ENCODE measurements at places on chromosomes 7 and 10.

DNA sequence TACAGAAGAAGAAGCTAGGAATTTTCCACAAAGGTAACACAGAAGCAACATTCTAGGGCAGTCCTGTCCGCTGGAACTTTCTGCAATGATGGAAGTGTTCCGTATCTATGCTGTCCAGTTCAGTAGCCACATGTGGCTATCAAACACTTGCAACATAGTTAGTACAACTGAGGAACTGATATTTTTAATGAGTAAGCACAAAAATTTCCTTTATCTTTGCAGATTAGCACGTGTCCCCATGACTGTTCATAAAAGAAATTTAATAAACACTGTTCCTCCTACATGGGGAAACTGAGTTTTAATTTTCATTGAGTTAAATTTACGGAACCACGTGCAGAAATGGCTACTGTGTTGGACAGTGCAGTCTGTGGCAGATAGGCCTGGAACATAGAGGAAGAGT, 336.4 kb upstream of the KMT2E start:
- DNase-seq: no peak

DNA sequence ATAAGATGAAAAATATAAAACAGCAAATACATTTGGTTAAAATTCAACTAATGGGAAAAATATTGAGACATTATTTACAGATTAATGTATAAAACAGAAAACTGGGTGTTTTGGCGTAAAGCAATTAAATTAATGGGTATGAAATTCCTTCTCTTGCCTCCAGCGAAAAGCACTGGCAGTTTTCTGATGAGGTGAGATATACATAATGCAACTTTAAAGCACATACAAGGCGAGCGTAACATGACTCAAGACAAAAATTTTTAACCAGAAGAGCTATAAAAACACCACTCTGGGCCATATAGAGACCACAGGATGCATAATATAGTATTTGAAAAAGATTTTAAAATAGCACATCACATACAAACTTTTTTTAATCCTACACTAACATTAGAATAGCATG, 120.6 kb downstream of the ODAD2 start:
- DNase-seq: no peak

GRCh38 chr10:46231087-46231486, 55.7 kb upstream of the ANTXRL start:
- no peak for DNase-seq

DNA sequence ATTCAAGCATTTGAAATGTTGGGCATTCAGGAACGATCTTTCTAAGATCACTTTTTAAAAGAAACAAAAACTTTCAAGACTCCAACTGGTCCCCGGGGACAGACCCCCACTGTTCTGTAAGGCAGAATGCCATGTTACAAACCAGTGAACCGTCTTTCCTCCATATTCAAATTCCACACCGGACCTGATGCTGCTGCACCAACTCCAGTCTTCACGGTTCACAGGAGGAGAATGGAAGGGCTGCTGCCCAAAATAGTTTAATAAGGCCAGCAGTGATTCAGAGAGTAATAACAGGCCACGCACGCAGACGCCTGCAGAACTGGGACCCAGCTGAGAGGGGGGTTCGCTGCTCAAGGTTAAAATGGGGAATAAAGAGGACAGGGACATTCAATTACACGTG, 47.2 kb downstream of the OSBPL3 start:
- DNase-seq: no peak

DNA sequence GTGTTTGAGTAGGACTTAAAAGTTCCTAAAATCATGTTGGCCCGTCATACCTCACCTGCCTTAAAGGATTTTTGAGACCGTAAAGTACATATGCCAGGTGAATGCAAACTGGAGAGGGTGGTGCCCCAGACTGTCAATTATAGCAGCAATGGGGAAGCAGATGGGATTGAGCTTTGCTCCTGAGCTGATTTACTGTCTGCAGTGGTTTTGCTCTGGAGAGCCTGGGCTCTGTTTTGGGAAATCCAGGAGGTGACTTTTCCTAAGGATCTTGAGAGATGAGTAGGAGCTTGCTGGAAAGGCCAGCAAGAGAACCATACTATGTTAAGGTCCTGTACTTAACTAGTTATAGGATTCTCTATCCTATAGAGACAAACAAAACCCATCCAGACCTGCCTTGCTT, 43.0 kb downstream of the COL13A1 start:
- no peak for DNase-seq

DNA sequence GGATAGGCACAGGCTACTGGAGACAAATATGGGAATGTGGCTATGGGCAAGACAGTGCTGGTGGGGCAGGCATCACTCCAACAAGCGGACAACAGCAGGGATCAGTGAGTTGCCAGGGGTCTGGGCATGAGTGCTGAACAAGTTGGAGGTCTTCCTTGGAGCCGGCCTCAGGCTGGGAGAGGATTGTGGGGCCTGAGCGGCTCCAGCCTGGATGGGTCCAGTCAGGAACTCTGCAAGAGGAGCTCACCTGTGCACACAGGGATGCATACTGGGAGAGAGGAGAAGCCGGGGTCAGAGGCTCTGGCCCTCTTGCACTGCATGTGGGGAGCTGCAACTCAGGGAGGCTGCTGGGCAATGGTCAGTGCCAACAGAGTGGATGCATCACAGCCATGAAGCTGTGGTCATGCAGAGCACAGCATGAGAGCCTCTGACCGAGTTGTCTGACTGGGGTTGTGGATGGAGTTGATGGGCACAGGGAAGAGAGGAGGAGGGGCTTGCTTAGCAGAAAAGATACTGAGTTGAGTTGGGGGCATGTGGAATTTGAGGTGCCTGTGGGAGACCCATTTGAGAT, 204.0 kb upstream of the ZNF32 start:
- DNase-seq: no peak

GRCh38 chr7:7157177-7157886, 25.0 kb upstream of the C1GALT1 start:
- DNase-seq: no peak

GRCh38 chr10:17358461-17358860, 95.9 kb downstream of the ST8SIA6 start:
- no peak for DNase-seq

GRCh38 chr7:159231017-159231416, 86.3 kb upstream of the VIPR2 start:
- no peak for DNase-seq

DNA sequence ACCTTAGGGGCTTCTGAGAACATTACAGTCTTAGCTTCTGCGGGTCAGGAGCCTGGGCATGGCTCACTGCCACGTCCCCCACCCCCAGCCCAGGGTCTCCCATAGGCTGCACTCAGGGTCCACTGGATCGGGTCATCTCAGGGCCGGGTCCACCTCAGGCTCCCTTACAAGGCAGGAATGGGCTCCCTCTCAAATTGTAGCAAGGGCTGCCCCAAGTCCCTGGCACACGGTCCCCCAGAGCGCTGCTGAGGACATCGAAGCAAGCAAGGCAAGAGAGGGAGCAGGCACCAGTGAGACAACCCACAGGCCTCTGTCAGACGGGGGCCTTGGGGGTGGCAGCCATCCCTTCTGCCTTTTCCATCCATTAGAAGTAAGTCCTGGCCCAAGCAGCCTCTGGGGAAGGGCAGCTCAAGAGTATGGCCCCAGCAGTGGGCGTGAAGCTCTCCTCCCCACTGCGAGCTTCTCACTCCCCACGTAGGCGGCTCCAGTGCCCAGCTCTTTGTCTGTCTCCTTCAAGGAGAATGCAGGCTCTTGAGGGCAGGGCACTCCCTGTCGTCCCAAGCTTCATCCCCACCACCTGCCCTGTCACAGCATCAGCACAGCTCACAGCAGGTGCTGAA, 18.0 kb upstream of the RET start:
- no peak for DNase-seq

GRCh38 chr7:152076324-152076821, 50.9 kb downstream of the GALNT11 start:
- no peak for DNase-seq

- no peak for DNase-seq
Observed at GRCh38 chr10:119136084-119136483, 29.4 kb downstream of the SFXN4 start.

DNA sequence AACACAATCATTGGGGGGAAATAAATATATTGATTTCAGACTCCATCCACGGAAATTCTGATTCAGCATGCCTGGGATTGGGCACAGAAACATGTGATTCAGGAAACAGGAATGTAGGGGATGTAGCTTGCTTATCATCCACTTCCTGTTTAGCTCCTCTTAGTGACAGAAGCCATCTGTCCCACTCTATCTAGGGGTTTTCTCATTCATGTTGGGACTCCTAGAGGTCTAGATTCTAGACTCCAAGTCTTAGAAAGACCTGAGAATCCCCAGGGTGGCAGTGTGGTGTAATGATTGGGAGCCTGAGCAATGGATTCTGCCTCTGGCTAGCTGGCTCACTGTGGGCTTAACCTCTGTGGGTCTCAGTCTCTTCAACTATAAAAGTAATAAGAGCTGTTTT, 67.9 kb downstream of the CDK1 start:
- DNase-seq: no peak

- no peak for DNase-seq
Observed at GRCh38 chr7:41582116-41582515, 120.8 kb downstream of the INHBA start.

DNA sequence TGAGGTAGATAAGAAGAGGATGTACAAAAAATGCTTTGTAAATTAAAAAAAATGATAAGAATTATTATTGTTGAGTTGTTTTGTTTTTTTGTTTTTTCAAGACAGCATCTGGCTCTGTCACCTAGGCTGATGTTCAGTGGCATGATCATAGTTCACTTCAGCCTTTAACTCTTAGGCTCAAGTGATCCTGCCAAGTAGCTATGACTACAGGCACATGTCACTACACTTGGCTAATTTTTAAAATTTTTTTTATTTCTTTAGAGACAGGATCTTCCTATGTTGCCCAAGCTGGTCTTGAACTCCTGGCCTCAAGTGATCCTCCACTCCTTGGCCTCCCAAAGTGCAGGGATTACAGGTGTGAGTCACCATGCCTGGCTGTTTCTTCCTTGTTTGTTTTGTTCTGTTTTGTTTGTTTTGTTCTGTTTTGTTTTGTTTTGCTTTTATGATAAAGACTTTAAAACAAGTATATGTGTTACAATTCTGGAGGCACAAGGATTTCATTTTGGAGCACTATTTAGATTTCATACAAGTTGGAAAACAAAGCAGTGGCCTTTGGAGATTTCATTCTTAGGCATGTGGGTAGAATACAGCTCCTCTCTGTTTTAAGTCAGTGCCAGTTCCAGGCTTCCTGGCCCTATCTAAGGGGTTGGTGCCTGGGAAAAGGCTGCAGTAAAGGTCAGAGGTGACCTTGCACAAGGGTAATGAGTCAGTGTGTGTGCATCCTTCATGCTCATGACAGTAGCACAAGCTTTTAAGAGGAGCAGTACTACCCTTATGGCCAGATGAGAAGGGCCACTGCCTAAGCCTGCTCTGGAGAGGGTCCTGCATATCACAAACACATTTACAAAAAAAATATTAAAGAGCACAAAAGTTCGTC, 17.9 kb downstream of the FGFBP3 start:
- DNase-seq: no peak

DNA sequence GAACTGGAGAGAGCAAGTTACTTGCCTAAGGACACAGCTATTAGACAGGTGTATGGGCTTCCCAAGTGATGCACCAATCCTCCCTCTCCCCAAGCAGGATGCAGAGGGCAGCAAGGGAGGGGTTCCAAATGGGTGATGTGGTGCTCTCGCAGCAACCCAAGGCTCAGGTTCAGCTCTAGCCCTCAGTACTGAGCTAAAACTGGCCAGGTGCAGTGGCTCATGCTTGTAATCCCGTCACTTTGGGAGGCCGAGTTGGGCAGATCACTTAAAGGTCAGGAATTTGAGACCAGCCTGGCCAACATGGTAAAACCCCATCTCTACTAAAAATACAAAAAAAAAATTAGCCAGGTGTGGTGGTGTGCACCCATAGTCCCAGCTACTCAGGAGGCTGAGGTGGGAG, 40.7 kb downstream of the GPRIN2 start:
- DNase-seq: no peak

- no peak for DNase-seq
Observed at GRCh38 chr10:84196083-84196482, 1.7 kb downstream of the CDHR1 start.

DNA sequence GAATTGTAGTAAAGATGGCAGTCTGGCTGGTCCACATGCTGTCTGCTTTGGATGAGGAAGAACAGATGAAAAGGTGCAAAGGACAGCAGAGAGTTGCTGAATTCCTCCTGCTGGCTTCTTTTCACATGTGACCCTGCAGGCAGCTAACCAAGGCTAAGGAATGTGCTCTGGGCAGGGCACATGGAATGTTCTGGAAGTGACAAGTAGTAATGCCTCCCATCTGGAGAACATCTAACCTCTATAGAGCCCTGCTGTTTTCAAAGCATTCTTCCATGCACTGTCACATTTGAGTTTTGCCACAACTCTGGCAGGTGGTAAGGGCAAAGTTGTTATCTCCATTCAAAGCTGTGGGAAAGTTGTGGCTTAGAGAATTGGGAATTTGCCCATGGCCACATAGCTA, 208.8 kb downstream of the STK31 start:
- no peak for DNase-seq

- DNase-seq: no peak
Observed at GRCh38 chr10:102202386-102202785, 23.7 kb upstream of the ELOVL3 start.

GRCh38 chr10:76251841-76252671, 820.6 kb downstream of the LRMDA start:
- DNase-seq: no peak

DNA sequence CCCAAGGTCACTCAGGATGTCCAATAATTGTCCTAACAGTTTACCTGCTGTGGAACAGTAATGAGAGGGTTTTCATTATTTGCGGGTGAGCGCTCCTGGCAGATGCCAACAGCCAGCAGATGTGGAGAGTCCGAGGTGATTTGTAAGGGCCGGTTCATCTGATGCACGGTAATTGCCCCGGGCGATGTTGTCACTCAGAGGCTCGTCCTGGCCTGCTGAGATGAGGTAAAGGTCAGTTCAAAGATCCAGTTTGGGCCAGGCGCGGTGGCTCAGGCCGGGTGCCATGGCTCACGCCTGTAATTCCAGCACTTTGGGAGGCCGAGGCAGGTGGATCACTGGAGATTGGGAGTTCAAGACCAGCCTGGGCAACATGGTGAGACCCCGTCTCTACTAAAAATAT, 16.9 kb downstream of the LHPP start:
- DNase-seq: no peak

DNA sequence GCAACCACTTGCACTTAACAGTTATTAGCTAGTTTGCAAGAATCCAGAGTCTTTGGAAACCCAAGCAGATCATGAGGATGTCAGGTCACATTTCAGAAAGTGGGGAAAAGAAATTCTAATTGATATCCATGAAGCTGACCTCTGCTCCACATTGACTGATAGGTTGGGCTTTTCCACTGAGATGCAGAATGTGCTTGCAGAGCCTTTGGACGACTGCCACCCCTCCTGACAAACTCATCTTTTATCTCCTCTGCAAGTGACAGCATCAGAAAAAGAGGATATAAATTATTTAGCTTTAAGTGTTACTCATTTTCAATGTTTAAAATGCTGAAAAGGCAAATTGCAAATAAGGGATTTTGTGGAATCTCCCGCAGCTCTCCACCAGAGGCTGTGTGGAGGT, 75.3 kb downstream of the C10orf90 start:
- no peak for DNase-seq

DNA sequence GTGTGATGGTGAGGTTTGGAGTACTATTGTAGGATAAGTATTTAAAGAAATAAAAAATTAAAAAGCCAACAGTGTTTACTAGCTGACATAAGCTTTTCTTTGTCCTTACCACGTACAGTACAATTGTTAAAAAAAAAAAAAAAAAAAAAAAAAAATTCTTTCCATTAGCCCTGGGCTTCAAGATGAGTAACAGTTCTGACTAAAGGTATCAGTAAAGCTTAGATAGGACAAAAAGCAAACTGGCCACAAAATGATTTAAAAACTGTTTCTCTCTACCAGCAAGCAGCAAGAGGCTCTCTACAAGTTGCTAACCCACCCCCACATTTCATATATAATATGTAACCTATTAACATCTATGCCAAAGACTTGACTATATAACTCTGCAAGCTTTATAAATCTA, 17.5 kb downstream of the HYCC1 start:
- DNase-seq: no peak
